ENCODE measurements at places on chromosomes 1 and 21. TPM values are rescaled to one million over a fixed set of nuclear protein-coding genes. Genes with fewer than 3 reads are reported as not detected.

- H3K27ac ChIP-seq, result no peak overlapping the region
- no peak overlapping the region for H3K4me3 ChIP-seq
- H3K36me3 ChIP-seq, result no peaks in the 10 kb centered on the region
- no peak for DNase-seq
- H3K27me3 ChIP-seq, result no peaks in the 10 kb centered on the region
Measured at GRCh38 chr1:175503538-175503937, 239.9 kb downstream of the TNR start.

- no peaks in the 10 kb centered on the region for H3K36me3 ChIP-seq
- no peak overlapping the region for H3K4me3 ChIP-seq
- DNase-seq, result no peak
Measured at GRCh38 chr1:226524547-226524946, 24.0 kb upstream of the STUM start.

- peaks cover 6% of the 10 kb centered on the region for H3K4me1 ChIP-seq
- DNase-seq, result no peak
- no peaks in the 10 kb centered on the region for H3K36me3 ChIP-seq
- no peak overlapping the region for H3K27ac ChIP-seq
- H3K4me3 ChIP-seq, result no peak overlapping the region
Measured at GRCh38 chr21:38351961-38352521, 95.2 kb downstream of the KCNJ15 start.

The CLCA4 gene
- not detected for total RNA-seq

- no peaks in the 10 kb centered on the region for H3K27me3 ChIP-seq
- H3K27ac ChIP-seq, result no peak overlapping the region
- no peak overlapping the region for H3K4me3 ChIP-seq
- peaks cover under 1% of the 10 kb centered on the region for H3K4me1 ChIP-seq
Measured at GRCh38 chr21:43021191-43021590, 46.8 kb downstream of the PKNOX1 start.

All from natural killer cell (primary cell).